Breast epithelium (tissue), 4 donors: ENCODE measurements at places on chromosomes 4 and X. TPM values are rescaled to one million over a fixed set of nuclear protein-coding genes. Genes with fewer than 3 reads are reported as not detected.

SPARCL1 gene
- total RNA-seq = 408 TPM

ART3 gene
- not detected for total RNA-seq

CTAG1B gene
- not detected for total RNA-seq

FRAS1 gene
- 7.5 TPM for total RNA-seq

GRCh38 chr4:78057135-78057599 lies at the start of gene FRAS1:
TSS of gene FRAS1 (plus strand) at chr4:78057323. CDS start at chr4:78058010, 687 bp downstream.
- peak within 1 kb of the TSS; percentile 56 for H3K4me3 ChIP-seq
- H3K27ac ChIP-seq = peak within 1 kb of the TSS; percentile 83
- no peak for DNase-seq
- no peaks in the 10 kb centered on the region for H3K36me3 ChIP-seq

GRCh38 chr4:186743261-186743660 lies 19.6 kb upstream of the FAT1 start:
- DNase-seq = no peak
- no peaks in the 10 kb centered on the region for H3K27me3 ChIP-seq
- H3K4me1 ChIP-seq = no peaks in the 10 kb centered on the region
- no peak overlapping the region for H3K4me3 ChIP-seq
- no peaks in the 10 kb centered on the region for H3K36me3 ChIP-seq
- no peak overlapping the region for H3K27ac ChIP-seq

DNA sequence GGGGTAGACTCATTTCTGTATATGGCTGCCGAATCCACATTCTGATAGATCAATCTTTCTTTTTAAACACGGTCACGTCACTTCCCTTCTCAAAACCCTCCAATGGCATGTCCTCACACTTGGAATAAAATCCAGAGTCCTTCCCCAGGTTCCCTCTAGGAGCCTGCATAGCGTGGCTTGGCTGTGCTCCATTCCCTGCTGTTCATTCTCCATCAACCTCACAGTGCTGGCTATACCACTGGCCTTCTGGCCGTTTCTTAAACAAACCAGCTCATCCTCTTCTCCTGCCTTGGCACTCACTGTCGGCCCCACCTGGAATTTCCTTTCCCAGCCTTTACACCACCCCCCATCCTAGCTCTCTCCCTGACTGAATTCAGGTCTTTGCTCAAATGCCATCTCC lies 77.1 kb downstream of the RBM47 start:
- H3K36me3 ChIP-seq = no peaks in the 10 kb centered on the region
- no peak overlapping the region for H3K4me3 ChIP-seq
- no peak for DNase-seq

GRCh38 chr4:183563874-183564273 lies 59.0 kb downstream of the ING2 start:
- no peak for DNase-seq
- H3K4me3 ChIP-seq = no peak overlapping the region
- no peaks in the 10 kb centered on the region for H3K36me3 ChIP-seq
- H3K27ac ChIP-seq = no peak overlapping the region
- no peaks in the 10 kb centered on the region for H3K4me1 ChIP-seq
- no peaks in the 10 kb centered on the region for H3K27me3 ChIP-seq

GRCh38 chr4:20408611-20409010 lies 156.9 kb downstream of the SLIT2 start:
- H3K27me3 ChIP-seq = no peaks in the 10 kb centered on the region
- H3K4me1 ChIP-seq = no peaks in the 10 kb centered on the region
- H3K4me3 ChIP-seq = no peak overlapping the region

- no peak for DNase-seq
- no peaks in the 10 kb centered on the region for H3K4me1 ChIP-seq
- no peak overlapping the region for H3K27ac ChIP-seq
- no peak overlapping the region for H3K4me3 ChIP-seq
- H3K36me3 ChIP-seq = no peaks in the 10 kb centered on the region
Observed at GRCh38 chr4:67861513-67861912, 22.3 kb downstream of the TMPRSS11D start.

DNA sequence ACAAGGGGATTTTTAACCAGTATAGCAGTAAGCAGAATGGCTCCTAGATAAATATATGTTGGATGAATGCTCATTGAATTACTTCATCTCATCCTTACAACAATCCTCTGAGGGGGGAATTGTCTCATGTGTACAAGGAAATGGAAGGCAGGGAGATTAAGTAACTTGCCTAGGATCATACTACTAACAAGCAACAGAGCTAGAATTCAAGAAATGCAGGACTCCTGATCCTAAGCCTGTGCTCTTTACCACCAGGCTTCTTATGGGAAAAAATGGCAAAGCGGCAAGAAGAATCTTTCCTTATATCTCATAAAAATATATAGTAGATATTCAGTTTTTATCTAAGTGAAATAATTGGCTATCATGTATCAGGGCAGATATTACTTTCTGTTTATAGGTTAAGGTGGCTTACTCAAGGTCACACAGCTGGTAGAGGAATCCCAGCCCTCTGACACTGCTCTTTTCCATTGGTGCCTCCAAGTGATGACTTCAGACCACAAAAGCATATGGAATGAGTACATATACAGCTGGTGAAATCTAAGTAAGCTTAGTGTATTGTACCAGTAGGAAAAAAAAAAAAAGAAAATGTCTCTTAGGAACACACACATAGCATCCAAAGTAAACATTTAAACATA lies 2.1 kb downstream of the ABHD18 start:
- H3K36me3 ChIP-seq = no peaks in the 10 kb centered on the region
- H3K27ac ChIP-seq = no peak overlapping the region
- DNase-seq = no peak
- H3K27me3 ChIP-seq = no peaks in the 10 kb centered on the region
- H3K4me1 ChIP-seq = no peaks in the 10 kb centered on the region

GRCh38 chrX:64975491-64975890 lies 759 bp downstream of the ZC4H2 start:
- H3K36me3 ChIP-seq = no peaks in the 10 kb centered on the region
- H3K27me3 ChIP-seq = no peaks in the 10 kb centered on the region
- H3K4me3 ChIP-seq = peak overlapping the region; percentile 61
- H3K4me1 ChIP-seq = no peaks in the 10 kb centered on the region

DNA sequence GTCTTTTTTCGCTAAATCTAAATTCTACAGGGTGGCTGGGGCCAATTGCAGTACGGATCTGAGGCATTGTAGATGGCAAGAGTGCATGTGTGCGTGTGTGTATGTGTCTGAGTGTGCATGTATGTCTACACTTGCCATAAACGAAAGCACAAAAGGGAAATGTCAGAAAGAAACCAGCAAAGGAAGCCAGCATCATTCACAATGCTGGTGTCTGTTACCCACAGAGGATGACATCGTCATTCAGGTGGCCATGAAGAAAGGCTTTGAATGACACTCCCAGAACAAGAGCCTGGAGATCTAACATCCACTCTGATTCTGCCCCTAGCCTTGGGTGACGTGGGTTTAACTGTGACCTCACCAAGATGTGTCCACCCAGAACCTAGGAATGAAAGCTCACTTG lies 124.6 kb downstream of the DHRSX start:
- H3K4me3 ChIP-seq = no peak overlapping the region
- H3K27ac ChIP-seq = no peak overlapping the region
- H3K4me1 ChIP-seq = no peaks in the 10 kb centered on the region
- no peaks in the 10 kb centered on the region for H3K36me3 ChIP-seq

DNA sequence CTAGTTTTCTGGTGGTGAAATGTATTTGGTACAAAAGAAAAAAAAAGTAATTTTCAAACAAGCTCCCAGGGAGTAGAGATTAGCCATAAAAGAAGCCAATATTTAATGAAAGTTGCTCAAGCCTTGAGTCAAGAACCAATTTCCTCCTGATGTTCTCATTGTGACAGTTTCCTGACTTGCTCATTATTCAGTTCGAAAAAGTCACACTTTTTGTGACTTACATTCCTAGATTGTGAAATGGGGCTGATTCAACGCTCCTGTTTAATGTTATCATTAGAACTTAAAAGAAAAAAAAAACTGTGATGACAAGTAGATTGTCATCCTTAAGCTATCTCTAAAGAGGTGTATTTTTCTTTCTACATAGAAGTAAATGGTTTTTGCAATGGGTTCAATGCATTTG lies 122.6 kb upstream of the BMPR1B start:
- H3K27ac ChIP-seq = no peak overlapping the region
- no peak overlapping the region for H3K4me3 ChIP-seq
- no peaks in the 10 kb centered on the region for H3K4me1 ChIP-seq
- no peaks in the 10 kb centered on the region for H3K27me3 ChIP-seq
- no peaks in the 10 kb centered on the region for H3K36me3 ChIP-seq

DNA sequence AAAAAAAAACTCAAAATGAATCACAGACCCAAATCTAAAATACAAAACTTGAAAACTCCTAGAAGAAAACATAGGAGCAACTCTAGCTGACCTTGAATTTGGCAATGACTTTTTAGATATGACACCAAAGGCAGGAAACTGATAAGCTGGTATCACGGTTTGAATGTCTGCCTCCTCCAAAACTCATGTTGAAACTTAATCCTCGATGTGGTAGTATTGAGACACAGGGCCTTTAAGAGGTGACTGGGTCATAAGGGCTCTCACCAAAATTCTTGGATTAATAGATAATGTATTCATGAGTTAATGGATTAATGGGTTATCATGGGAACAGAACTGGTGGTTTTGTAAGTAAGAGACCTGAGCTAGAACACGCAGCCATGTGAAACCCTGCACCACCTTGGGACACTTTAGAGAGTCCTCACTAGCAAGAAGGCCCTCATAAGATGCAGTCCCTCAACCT lies 40.5 kb downstream of the FRYL start:
- no peak overlapping the region for H3K4me3 ChIP-seq
- H3K27me3 ChIP-seq = no peaks in the 10 kb centered on the region
- H3K27ac ChIP-seq = no peak overlapping the region
- no peaks in the 10 kb centered on the region for H3K4me1 ChIP-seq
- H3K36me3 ChIP-seq = no peaks in the 10 kb centered on the region
- no peak for DNase-seq

DNA sequence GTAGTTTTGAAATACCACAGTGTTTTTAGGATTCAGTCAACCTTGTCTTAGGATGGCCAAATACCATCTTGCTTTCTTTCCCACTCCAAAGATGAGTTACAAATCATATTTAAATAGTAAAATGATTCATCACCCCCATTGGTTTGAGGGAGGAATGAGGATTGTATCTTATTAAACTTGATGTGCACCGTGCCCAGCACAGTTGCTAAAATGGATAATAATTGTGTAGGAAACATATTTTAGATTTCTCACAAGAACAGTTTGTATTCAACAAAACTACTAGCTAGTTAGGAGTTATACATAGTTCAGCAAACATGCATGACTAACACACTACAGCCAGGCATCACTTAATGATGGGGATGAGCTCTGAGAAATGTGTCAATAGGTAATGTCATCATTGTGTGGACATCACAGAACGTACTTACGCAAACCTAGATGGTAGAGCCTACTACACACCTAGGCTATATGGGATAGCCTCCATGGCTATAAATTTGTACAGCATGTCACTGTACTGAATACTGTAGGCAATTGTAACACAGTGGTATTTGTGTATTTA lies 245.4 kb downstream of the FBXW7 start:
- no peaks in the 10 kb centered on the region for H3K36me3 ChIP-seq
- H3K4me1 ChIP-seq = no peaks in the 10 kb centered on the region
- no peak for DNase-seq
- no peaks in the 10 kb centered on the region for H3K27me3 ChIP-seq

GRCh38 chrX:42442745-42443144 lies 335.2 kb downstream of the PPP1R2C start:
- DNase-seq = no peak
- no peaks in the 10 kb centered on the region for H3K4me1 ChIP-seq
- H3K4me3 ChIP-seq = no peak overlapping the region
- no peaks in the 10 kb centered on the region for H3K36me3 ChIP-seq
- no peak overlapping the region for H3K27ac ChIP-seq

DNA sequence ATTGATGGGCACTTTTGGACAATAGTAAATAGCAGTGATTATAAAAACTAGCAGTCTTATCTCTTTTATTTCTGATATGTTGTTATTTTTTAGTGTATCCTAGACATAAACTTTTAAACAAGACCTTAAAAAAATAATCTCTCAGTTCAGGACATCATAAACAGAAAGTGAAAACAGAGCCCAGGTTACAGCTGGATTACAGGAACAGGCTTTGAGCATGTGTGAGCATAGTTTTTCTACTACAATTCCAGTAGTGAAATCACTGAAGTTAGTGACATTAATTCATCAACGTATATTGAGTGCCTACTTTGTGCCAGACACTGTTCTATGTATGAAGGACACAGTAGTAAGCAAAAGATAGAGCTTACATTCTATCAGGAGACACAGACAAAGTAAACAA lies 16.9 kb downstream of the TRIM75 start:
- DNase-seq = no peak
- H3K36me3 ChIP-seq = no peaks in the 10 kb centered on the region
- H3K27me3 ChIP-seq = no peaks in the 10 kb centered on the region
- H3K4me1 ChIP-seq = no peaks in the 10 kb centered on the region

DNA sequence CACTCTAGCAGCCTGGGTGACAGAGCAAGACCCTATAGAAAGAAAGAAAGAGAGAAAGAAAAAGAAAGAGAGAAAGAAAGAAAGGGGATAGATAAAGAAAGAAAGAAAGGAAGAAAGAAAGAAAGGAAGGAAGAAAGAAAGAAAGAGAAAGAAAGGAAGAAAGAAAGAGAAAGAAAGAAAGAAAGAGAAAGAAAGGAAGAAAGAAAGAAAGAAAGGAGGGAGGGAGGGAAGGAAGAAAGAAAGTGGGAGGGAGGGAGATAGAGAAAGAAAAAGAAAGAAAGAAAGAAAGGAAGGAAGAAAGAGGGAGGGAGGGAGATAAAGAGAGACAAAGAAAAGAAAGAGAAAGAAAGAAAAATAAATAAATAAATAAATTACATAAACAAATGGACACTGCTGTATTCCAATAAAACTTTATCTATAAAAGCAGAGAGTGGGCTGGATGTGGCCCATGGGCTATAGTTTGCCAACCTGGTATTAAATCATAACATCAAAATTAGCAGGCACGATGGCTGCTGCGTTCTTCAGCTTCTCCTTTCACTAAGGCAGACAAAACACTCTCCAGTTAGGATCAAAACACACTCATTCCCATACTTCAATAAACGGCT lies 165.0 kb downstream of the ZNF674 start:
- H3K27me3 ChIP-seq = no peaks in the 10 kb centered on the region
- no peak overlapping the region for H3K4me3 ChIP-seq
- no peak overlapping the region for H3K27ac ChIP-seq
- no peaks in the 10 kb centered on the region for H3K36me3 ChIP-seq
- no peak for DNase-seq
- H3K4me1 ChIP-seq = no peaks in the 10 kb centered on the region
